Naive thymus-derived CD8-positive, alpha-beta T cell (primary cell): ENCODE measurements at places on chromosomes 4 and X.

GRCh38 chr4:70533211-70533610 is 14.8 kb downstream of the AMTN start:
- H3K4me1 ChIP-seq = no peaks in the 10 kb centered on the region
- peaks cover 8% of the 10 kb centered on the region for H3K27me3 ChIP-seq
- no peak overlapping the region for H3K4me3 ChIP-seq
- no peak overlapping the region for H3K27ac ChIP-seq
- DNase-seq = no peak

DNA sequence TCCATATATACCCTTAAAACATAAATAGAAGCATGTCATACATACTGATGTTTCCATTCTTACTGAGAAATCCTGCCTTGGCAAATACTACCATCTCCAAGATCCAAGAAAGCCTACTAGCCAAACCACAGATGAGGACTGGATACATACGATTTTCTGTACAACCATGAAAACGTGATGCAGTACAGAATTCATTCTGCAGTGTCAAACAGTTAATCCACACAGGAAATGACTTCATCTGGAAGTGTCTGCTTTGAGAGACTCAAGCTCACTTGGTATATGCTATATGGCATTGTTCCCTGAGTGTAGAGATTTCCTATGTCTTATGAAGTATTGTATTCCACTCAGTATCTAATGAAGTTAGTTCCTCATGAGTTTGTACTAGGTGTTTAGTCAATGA is 94.3 kb downstream of the CT47B1 start:
- H3K4me1 ChIP-seq = no peaks in the 10 kb centered on the region
- DNase-seq = no peak
- no peak overlapping the region for H3K27ac ChIP-seq
- H3K4me3 ChIP-seq = no peak overlapping the region
- no peaks in the 10 kb centered on the region for H3K36me3 ChIP-seq

DNA sequence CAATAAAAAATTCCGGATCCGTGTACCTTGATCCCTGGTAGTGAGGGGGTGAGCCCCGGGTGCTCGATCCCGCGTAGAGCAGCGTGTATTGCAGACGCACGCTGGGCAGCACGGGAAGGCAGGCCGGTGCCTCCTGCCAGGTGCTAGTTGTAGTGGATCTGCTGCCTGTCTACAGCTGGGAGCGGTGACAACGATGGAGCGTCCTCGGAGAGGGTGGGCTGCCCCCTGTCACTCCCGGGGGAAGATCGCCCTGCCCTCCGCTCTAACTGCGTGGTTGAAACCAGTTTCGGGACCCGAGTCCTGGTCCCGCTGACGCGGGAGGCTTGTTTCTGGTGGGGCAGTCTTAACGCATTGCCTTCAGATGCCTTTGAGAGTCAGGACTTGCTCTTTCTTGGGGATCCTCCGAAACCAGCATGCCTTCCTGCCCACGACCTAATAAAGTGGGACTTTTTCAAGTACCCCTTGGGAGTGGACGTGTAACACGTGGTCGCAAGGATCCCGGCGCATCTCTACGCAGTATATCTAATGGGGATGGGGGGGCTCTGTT is 2.7 kb upstream of the NKX6-1 start:
- no peak for DNase-seq
- no peak overlapping the region for H3K27ac ChIP-seq
- peaks cover 25% of the 10 kb centered on the region for H3K4me1 ChIP-seq
- H3K4me3 ChIP-seq = no peak overlapping the region
- H3K27me3 ChIP-seq = peaks cover 61% of the 10 kb centered on the region

DNA sequence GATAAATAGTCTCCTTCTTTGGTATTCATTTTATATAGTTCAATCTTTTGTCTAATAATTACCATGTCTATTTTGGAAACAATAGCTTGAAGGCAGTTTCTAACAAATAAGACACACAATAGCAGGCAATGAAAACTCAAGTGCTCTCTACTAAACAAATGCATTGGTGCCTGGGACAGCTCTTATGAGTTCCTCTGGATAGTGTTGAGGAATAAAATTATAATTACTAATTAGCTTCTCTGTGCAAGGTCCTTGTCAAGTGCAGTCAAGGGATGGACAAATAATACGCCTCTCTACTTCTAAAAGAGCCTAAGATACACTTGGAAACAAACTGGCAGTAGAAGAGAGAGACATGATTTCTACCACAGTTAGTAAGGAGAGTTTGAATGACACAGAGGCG is 229.0 kb upstream of the GLRA2 start:
- no peak overlapping the region for H3K27ac ChIP-seq
- no peak for DNase-seq
- H3K27me3 ChIP-seq = no peaks in the 10 kb centered on the region
- no peaks in the 10 kb centered on the region for H3K4me1 ChIP-seq

DNA sequence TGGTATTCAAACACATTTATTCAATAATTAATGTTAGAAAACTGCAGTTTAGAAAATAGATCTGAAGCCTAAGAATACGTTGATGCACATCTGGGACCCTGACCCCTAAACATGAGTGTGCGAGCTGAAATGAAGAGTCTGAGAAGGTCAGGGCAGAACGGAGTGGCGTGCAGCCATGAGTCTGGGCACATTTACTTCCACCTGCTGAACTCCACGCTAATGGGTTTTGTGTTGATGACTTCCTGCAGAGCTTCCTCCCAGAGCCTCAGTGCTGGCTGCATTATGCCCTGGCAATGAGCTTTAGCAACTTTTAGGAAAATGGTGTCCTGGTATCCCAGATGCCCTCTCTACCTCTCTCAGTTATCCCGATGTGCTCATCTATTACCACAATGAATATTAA is 53.1 kb downstream of the FAM114A1 start:
- peak overlapping the region; percentile 39 for H3K27ac ChIP-seq
- H3K4me3 ChIP-seq = no peak overlapping the region
